BJ (cell line): ENCODE measurements at places on chromosomes 11 and 22.

DNA sequence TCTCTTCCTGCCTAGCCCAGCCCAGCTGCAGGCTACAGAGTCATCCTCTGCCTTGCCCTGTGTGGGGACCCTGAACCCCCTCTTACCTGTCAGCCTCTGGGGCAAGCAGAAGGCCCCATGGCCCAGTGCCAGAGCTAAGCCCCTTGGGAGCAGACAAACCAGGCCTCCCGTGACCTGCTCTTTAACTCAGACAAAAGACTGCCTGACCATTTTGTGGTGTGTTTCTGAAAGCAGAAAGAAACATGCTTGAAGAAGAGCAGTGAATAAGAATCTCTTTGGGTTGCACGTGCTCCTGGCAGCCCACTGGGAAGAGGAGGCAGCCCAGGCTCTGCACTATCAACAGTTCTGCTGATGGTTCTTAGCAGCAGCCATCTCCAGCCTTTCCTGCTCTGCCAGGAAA lies 118.6 kb downstream of the GRIK4 start:
- no peak for DNase-seq

GRCh38 chr11:105181521-105181920 lies 42.0 kb upstream of the CARD18 start:
- DNase-seq: no peak

DNA sequence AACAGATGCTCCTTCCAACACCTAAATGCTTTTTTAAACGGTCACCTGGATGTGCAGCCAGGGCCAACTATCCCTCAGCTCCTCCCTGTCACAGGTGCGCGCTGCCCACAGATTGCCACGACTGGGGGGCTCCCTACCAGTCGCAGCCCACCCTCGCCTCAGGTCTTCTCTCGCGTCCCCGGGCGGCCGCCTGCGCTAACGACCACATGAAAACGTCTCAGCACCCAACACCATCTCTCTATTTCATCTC lies 469 bp downstream of the ZBED5 start:
- DNase-seq: no peak

- DNase-seq: no peak
Measured at GRCh38 chr11:70352100-70352499, 46.2 kb upstream of the CTTN start.

DNA sequence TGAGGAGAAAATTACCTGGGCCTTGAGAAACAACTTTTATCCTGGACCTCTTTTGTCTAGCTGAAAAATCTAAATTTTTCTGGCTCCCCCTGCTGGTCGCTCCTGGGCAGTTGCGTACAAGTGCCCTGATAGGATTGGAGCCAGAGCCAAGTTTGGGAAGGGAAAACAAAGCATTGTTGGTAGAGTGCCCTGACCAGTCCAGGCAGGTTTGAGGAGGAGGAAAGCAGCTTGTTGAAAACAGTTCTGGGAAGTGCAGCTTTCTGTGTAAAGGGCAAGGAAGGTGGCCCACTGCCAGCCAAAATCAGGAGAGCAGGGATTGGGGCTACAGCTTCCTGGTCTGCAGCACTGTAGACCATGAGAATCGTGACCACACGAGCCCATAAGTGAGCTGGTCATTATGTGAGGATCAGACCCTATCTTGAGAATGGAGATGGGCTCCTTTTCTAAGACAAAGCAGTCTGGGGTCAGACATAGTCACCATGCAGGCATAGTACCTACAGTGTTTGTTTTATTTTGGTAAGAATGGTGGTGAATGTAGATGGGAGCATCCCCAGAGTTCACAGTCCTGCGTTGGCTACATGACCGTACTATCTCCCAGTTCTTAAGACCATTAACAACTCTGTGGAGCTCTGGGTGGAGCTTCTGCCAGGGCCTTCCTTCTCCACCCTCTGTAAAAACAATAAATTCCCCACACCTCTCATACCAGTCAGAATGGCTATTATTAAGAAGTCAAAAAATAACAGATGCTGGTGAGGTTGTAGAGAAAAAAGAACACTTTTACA lies 21.3 kb upstream of the PIK3IP1 start:
- no peak for DNase-seq

GRCh38 chr11:85776951-85777602 lies 33.9 kb downstream of the SYTL2 start:
- DNase-seq: no peak

DNA sequence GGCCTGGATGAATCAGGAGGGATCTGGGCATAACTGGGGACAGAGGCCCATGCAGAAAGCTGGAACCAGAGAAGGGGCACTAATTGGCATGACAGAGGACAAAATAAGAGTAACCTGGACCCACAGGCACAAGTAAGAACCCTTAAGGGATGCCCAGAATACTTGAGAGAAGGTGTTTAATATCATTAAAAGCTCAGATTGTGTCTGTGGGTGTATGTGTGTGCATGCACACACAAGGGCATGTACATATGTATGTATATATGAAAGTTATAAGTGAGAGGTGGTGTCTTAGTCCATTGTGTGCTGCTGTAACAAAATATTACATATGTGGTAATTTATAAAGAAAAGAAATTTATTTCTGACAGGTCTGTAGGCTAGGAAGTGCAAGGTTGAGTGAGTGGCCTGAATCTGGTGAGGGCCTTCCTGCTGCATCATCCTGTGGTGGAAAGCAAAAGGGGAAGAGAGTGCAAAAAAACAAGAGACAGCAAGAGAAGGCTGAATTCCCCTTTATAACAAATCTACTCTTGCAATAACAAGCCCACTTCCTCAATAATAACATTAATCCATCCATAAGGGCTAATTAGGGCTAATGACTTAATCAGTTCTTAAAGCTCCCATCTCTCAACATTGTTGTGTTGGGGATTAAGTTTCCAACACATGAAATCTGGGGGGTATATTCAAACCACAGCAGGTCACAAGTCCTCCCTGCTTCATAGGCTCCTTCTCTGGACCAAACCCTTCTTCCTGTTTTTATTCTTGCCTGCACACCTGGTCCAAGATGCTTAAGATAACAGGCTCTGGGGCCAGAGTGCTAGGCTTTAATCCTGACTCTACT lies 68.3 kb upstream of the POU2AF2 start:
- DNase-seq: no peak

- DNase-seq: no peak
Measured at GRCh38 chr11:48078689-48079088, 98.3 kb downstream of the PTPRJ start.

DNA sequence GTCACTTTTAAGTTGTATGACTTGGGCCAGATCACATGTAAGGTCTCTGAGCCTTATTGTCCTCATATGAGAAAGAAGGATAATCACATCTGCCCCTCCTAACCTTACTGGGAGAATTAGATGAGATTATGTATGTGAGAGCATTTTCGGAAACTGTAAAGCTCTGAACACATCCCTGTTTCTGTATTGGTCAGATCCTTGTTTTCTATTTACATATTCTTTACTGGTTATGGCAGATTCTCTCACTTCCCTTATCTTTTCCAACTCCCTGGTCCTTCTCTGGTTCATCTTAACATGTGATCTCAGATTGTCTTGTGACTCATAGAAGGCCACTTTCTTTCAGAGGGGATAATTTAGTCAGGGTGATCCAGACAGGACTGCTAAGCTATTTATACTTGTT lies 41.8 kb downstream of the CCDC81 start:
- DNase-seq: no peak

GRCh38 chr11:79017811-79018210 lies 423.0 kb downstream of the TENM4 start:
- DNase-seq: no peak

GRCh38 chr11:45144126-45145082 lies 2.0 kb upstream of the PRDM11 start:
- no peak for DNase-seq

- DNase-seq: no peak
Measured at GRCh38 chr11:85874265-85874664, 19.1 kb downstream of the CCDC83 start.

DNA sequence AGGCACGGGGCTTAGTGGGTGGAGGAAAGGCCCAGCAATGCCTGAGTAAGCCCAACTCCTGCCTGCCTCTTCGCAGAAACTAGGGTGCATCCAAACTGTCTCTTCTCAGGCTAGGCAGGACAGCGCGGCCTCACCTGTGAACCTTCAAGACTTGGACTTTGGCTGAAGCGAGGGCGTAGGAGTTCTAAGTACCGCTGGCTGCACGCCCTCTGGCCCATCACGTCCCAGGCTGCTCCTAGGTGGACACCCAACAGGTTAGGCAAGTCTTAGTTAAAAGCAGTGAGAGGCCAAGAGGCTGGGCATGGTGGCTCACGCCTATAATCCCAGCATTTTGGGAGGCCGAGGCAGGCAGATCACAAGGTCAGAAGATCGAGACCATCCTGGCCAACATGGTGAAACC lies 1.8 kb upstream of the DDB2 start:
- no peak for DNase-seq

DNA sequence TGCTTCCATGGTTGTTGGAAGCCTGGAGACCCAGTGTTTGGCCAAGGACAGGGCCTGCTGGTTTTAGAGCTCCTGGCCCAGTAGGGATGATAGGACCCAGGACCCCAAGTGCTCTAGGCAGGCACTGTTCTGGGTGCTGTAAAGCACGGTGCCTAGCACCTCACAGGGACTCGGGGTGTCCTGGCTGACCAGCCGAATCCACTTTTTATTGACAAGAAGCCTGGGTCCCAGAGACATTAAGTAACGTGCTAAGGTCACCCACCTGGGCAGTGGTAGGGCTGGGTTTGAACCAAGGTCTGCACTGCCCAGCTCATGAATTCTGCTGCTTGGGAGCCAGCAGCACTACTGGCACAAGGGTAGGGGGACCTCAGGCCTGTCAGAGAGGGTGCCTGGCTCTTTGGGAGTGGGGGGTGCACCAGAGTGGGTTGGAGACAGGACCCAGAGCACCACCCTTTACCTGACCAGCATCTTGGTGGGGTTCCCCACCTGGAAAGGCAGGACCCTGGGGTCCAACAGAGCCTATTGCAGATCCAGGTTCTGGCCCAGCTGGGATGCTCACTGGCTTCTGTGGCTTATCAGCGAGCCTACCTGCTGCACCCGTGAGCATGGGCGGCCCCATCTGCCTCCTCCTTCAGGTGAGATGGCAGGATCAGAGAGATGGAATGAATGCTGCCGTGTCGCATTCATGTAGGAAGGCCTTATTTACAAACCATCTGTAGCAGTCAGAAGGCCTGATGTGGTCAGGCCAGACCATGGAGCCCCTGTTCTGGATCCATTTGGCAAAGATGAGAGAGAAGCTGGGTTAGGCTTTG lies 52.0 kb downstream of the BCR start:
- DNase-seq: no peak

- DNase-seq: no peak
Measured at GRCh38 chr22:45577746-45578523, 75.3 kb downstream of the FBLN1 start.

GRCh38 chr11:35103366-35104208 lies 35.4 kb upstream of the CD44 start:
- DNase-seq: no peak

GRCh38 chr22:21069375-21069774 lies 23.6 kb downstream of the LRRC74B start:
- DNase-seq: no peak
